ENCODE measurements at places on chromosomes 2 and 18. TPM values are rescaled to one million over a fixed set of nuclear protein-coding genes. Genes with fewer than 3 reads are reported as not detected.

GRCh38 chr18:74128159-74128558 is 19.5 kb downstream of the FBXO15 start:
- no peak for DNase-seq

Gene TEX44
- not detected for total RNA-seq

Gene POTEJ
- total RNA-seq: not detected

GRCh38 chr2:60412620-60413019 is 140.8 kb downstream of the BCL11A start:
- no peak for DNase-seq

Gene ACOXL
- not detected for total RNA-seq

Gene COL6A3
- total RNA-seq: 1.3 TPM

DNA sequence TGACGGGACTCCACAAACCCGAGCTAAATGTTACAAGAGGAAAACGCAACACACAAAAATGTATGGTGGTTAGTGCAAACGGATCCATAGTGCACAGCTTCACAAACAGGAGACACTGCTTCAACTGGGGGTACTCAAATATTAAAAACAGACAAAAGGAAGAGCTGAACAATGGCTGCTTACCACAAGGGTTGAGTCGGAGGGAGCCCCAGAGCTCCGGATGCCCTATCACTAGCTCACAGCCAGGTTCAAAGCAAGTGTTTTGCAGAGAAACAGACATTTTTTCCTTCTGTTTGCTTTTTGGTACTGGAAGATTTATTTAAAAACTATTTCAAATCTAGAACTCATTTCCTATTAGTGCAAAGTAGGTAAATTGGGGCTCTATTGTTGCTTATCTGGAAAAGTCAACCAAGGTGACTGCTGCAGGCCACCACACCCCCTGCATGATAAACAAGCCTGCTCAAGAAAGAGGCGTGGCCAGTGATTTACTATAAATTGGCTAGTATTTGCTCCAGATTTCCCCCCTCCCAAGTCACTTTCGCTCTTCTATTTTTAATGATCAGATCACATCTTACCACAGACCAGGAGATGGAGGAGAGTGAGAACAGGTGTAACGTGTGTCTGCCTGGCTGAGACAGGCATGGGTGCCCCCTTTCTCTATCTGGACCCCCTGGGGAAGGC is 46.5 kb downstream of the ZAP70 start:
- no peak for DNase-seq

Gene GALNT5
- not detected for total RNA-seq

- DNase-seq: no peak
Measured at GRCh38 chr2:214631406-214631805, 178.1 kb downstream of the BARD1 start.

DNA sequence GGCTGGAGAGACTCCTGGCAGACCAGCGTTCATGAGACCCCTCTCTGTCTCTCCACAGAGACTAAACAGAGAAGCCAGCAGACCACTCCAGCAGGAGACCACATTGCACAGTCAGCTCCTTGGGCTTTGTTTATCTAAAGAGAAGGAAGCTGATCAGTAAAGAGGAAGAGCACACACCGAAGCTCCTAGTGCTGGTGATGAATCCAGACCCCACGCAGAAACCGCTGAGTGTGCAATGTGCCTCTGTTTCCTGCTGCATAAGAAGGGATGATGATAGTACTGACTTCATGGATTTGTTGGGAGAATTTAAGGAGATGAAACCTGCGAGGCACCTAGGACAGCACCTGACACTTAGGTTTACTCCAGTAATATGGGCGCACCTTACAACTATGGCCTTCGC is 544.1 kb upstream of the ID2 start:
- DNase-seq: no peak

Gene CCDC74B
- 0.72 TPM for total RNA-seq

DNA sequence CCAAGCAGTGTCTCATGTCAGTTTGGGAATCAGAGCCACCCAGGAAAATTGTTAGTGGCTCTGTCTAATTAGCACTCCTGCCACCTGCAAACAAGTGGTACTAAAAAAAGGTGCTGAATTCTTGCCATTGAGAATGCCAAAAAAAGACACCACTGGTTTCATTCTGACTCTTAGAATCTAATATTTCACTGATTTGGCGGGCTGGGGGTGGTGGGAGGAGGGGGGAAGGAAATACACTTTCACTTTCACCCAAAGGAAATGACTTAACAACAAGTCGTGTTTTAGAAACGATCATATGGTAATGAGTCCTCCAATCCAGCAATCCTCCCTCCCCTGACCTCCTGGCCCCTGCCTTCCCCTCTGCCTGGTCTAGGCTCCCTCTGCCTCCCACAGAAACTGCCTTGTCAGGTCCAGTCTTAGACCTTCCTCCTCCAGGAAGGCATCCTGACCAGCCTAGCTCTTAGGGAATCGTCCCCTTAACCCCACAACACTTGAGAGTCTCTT is 4.4 kb upstream of the KLHL29 start:
- DNase-seq: peak; percentile 38

Gene NAT8
- total RNA-seq: not detected

DNA sequence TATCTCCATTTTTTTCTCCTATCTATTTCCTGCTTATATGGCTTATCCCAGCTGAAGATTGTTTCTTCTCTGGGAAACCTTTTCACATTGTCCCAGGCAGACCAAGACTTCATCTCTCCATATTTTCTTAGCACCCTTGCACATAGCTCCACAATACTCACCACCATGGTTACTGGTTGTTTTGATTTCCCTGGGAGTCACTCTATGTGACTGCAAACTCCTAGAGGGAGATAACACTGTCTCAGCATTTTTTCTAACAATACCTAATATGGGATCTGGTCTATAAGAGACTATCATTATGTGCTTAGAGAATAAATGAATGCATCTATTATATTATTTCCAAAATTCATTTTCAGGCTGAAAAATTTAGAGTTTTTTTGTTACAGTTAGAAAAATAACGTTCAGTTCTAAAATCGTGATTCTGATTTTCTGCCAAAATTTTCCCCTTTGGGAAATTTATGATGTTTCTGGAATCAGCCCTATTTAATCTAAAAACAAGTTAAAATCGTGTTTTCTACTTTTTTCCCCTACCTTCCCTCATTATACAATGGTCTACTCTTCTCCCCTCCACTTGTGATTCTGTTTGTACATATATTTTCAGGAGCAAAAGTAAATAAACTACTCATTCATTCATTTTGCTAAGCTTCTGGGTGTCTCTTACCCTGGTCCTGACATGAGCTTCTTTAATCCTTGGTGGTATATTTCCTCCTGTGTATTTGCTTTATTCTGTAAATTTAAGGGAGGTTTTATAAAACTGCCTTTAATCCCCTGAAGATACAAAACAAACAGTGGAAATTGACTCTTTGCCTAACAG is 95.4 kb downstream of the HNMT start:
- DNase-seq: no peak

Gene ANKRD36B
- 17.8 TPM for total RNA-seq

Gene CLHC1
- total RNA-seq: 7.8 TPM

DNA sequence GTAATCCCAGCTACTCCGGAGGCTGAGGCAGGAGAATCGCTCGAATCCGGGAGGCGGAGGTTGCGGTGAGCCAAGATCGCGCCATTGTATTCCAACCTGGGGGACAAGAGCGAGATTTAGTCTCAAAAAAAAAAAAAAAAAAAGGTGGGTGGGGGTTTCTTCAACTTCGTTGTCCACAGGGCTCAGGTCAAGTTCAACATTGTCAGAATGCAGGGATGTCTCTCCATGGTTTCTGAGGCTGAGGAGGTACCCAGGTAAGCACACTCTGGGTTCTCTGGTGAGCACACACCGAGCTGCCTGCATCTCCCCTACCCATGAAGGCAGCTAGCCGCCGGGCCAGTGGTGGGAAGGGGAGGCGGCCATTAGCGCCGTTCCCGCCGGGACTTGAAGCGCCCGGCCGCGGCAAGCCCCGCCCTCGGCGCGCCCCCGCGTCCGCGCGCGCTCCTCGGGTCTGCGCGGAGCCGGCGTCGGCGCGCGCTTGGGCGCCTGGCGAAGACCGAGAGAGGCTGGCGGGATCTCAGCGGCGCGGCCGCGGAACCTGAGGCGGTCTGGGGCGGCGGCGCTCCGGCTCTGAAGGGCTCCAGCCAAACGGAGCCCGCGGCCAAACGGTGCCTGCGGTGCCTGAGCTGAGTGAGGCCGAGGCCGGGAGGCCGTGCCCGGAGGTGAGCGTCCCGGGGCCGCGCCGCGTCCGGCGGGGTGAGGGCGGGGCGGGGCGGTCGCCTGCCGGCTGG is at the start of gene UBXN2A:
Gene UBXN2A (plus strand): TSS at position 477 of the 731 bp plus-strand sequence. CDS start 17,852 bp downstream, outside the sequence.
- peak; percentile 86 for DNase-seq

DNA sequence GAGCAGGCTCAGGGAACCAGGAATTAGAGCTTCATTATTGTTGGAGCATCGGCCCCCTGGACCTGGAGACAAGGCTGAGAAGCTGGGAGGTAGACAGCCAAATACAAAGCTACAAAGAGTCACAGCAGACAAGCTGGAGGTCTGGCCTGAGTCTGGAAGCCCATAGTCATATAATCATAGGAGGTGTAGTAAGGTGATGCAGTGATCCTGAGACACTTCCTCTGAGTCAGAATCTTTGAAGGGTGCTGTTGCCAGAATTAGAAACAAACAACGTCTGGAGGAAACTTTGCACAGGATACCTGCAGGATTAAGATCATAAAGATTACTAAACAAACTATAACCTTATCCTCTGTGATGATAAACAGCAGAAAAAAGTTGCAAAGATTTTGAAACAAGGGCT is 213.8 kb downstream of the DSC3 start:
- no peak for DNase-seq

GRCh38 chr2:107804608-107805498 is 21.8 kb upstream of the RGPD4 start:
- no peak for DNase-seq
